T-helper 17 cell (primary cell): ENCODE measurements at places on chromosomes 5 and 9. TPM values are rescaled to one million over a fixed set of nuclear protein-coding genes. Genes with fewer than 3 reads are reported as not detected.

GRCh38 chr5:61334868-61335615 is 3.0 kb downstream of the ZSWIM6 start:
- peak overlapping the region; percentile 80 for H3K27ac ChIP-seq
- DNase-seq = no peak
- peak overlapping the region; percentile 94 for H3K4me3 ChIP-seq
- peaks cover 7% of the 10 kb centered on the region for H3K36me3 ChIP-seq

DNA sequence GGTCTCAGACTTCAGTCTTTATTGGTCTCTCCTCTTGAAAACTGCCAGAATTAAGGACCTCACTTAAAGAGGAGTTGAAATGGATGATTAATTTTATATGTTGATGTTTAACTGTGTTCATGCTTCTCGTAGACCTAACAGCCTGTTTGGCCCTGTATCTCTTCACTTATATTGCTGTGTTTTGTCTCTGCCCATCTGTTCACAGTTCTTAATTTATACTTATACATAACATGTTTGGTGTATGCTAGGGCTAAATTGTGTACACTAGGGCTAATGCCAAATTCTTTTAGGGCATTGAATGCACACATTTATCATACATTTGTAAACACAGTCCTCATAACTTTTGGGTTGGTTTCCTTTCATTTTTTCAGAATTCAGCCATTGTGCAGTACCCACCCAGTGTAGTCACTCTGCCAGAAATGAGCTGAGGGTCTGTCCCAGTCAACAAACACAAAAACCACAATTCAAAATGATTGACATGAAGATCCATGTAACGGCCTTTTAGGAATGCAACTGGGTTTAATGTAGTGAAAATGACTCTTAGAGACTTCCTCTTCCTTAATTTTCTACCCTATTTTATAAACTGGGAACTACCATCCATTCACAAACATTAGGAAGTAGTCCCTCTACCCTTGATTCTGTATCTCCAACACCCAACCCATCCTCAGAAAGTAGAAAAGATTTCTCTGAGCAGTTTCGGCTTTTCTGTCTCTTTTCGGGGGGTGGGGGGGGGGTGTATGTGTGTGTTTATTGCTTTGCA is 668.8 kb upstream of the KLF4 start:
- no peak for DNase-seq
- no peak overlapping the region for H3K27ac ChIP-seq
- H3K4me3 ChIP-seq = no peak overlapping the region
- no peaks in the 10 kb centered on the region for H3K36me3 ChIP-seq
- H3K27me3 ChIP-seq = no peaks in the 10 kb centered on the region

DNA sequence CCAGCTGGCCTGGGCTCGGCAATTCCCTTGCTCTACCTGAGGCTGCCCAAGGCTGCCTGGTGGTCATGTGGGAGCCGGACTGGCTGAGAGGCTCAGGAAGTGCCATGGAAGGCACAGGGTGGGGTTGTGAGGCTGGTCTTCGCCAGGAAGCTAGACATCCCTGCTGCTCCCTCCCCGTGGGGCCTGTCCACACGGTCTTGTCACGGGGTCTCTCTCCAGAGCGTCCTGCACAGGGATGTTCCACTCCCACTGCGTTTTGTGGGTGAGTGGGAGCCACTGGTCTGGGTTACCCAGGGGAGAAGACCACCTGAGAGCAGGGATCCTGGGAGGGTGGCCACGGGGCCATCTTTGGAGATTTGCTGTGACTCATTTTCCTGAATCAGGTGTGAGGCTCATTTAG is 11.6 kb downstream of the GADD45G start:
- peaks cover 3% of the 10 kb centered on the region for H3K4me1 ChIP-seq
- peaks cover 2% of the 10 kb centered on the region for H3K36me3 ChIP-seq
- no peaks in the 10 kb centered on the region for H3K27me3 ChIP-seq
- DNase-seq = no peak
- H3K27ac ChIP-seq = no peak overlapping the region

- no peak for DNase-seq
- peaks cover 10% of the 10 kb centered on the region for H3K4me1 ChIP-seq
- peaks cover 3% of the 10 kb centered on the region for H3K36me3 ChIP-seq
- peak overlapping the region; percentile 16 for H3K4me3 ChIP-seq
- no peaks in the 10 kb centered on the region for H3K27me3 ChIP-seq
Observed at GRCh38 chr9:19976226-19976625, 187.4 kb upstream of the SLC24A2 start.

- no peaks in the 10 kb centered on the region for H3K36me3 ChIP-seq
- H3K27ac ChIP-seq = no peak overlapping the region
- no peak overlapping the region for H3K4me3 ChIP-seq
- no peaks in the 10 kb centered on the region for H3K27me3 ChIP-seq
- no peaks in the 10 kb centered on the region for H3K4me1 ChIP-seq
Observed at GRCh38 chr9:10339152-10339551, 273.6 kb downstream of the PTPRD start.

The INSL4 gene
- 0.16 TPM for total RNA-seq

- H3K4me3 ChIP-seq = no peak overlapping the region
- no peaks in the 10 kb centered on the region for H3K4me1 ChIP-seq
- H3K27me3 ChIP-seq = peaks cover 12% of the 10 kb centered on the region
- H3K27ac ChIP-seq = no peak overlapping the region
- H3K36me3 ChIP-seq = no peaks in the 10 kb centered on the region
Observed at GRCh38 chr5:38316544-38317224, 58.3 kb downstream of the EGFLAM start.

GRCh38 chr9:38063363-38063707 is 5.7 kb downstream of the SHB start:
- peaks cover 5% of the 10 kb centered on the region for H3K36me3 ChIP-seq
- H3K4me1 ChIP-seq = peaks cover 17% of the 10 kb centered on the region
- H3K4me3 ChIP-seq = no peak overlapping the region
- H3K27me3 ChIP-seq = peaks cover 11% of the 10 kb centered on the region
- no peak overlapping the region for H3K27ac ChIP-seq

The ZNF354C gene
- total RNA-seq = 4.1 TPM

The RGS7BP gene
- total RNA-seq = not detected

GRCh38 chr9:93257808-93258331 is 73.9 kb downstream of the WNK2 start:
- H3K27me3 ChIP-seq = peaks cover 9% of the 10 kb centered on the region
- H3K4me3 ChIP-seq = no peak overlapping the region
- no peaks in the 10 kb centered on the region for H3K36me3 ChIP-seq
- DNase-seq = no peak
- no peak overlapping the region for H3K27ac ChIP-seq
